ENCODE measurements at places on chromosomes 2 and 18. TPM values are rescaled to one million over a fixed set of nuclear protein-coding genes. Genes with fewer than 3 reads are reported as not detected.

The CHST9 gene
- 0.22 TPM for total RNA-seq

DNA sequence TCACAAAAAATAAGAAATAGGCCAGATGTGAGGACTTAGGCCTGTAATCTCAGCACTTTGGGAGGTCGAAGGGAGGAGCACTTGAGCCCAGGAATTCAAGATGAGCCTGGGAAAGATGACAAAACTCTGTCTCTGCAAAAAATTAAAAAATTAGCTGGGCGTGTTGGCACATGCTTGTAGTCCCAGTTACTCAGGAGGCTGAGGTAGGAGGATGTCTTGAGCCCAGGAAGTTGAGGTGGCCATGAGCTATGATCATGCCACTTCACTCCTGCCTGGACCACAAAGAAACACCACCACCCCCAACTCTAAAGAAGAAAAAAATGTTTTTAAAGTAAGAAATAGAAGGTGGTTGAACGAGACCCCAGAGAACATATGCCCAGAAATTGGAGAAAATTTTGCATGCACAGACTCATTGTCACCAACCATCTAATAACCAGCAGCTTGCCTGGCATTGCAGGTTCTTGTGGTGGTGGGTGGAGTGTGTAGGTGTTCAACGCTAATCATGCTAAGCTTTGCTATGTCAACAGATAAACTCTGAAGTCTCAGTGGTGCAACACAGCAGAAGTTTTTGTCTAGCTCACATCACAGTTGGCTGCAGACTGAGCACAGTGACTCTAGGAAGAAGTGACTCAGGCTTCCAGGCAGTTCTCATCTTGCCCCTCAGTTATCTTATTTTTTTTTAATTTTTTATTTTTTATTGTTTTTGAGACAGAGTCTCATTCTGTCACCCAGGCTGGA, 18.6 kb downstream of the ARL4C start:
- no peak overlapping the region for H3K4me3 ChIP-seq
- DNase-seq = no peak
- H3K36me3 ChIP-seq = no peaks in the 10 kb centered on the region
- no peaks in the 10 kb centered on the region for H3K27me3 ChIP-seq
- H3K4me1 ChIP-seq = no peaks in the 10 kb centered on the region

GRCh38 chr18:3383381-3383915, 66.5 kb upstream of the TGIF1 start:
- H3K27ac ChIP-seq = no peak overlapping the region
- H3K4me3 ChIP-seq = no peak overlapping the region
- no peak for DNase-seq
- H3K36me3 ChIP-seq = no peaks in the 10 kb centered on the region
- no peaks in the 10 kb centered on the region for H3K27me3 ChIP-seq

The LBX2 gene
- 2.7 TPM for total RNA-seq

GRCh38 chr2:161898633-161899032, 175.4 kb downstream of the DPP4 start:
- no peaks in the 10 kb centered on the region for H3K27me3 ChIP-seq
- no peak for DNase-seq
- H3K27ac ChIP-seq = no peak overlapping the region
- no peaks in the 10 kb centered on the region for H3K4me1 ChIP-seq
- no peak overlapping the region for H3K4me3 ChIP-seq

- no peaks in the 10 kb centered on the region for H3K4me1 ChIP-seq
- H3K36me3 ChIP-seq = no peaks in the 10 kb centered on the region
- H3K27ac ChIP-seq = no peak overlapping the region
- H3K27me3 ChIP-seq = no peaks in the 10 kb centered on the region
- no peak for DNase-seq
Measured at GRCh38 chr2:49189512-49190225, 35.4 kb upstream of the FSHR start.

DNA sequence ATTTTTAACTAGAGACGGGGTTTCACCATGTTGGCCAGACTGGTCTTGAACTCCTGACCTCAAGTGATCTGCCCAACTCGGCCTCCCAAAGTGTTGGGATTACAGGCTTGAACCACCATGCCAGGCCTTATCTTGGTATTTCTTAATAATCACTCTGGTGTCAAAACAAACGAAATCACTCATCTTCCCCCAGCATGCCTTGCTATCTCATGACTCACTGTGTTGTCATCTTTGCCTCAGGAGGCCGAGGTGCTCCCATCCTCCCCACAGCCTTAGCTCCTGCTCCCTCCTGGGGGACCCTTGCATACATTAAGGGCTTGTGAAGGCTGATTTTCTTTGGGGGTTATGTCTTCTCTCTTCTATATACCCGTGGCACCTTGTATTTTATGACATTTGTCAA, 250.1 kb upstream of the DPP10 start:
- H3K27ac ChIP-seq = no peak overlapping the region
- H3K4me1 ChIP-seq = no peaks in the 10 kb centered on the region
- no peaks in the 10 kb centered on the region for H3K36me3 ChIP-seq

- no peak for DNase-seq
- H3K4me3 ChIP-seq = no peak overlapping the region
- H3K36me3 ChIP-seq = no peaks in the 10 kb centered on the region
- no peaks in the 10 kb centered on the region for H3K27me3 ChIP-seq
- no peak overlapping the region for H3K27ac ChIP-seq
Measured at GRCh38 chr2:58484221-58484620, 243.1 kb upstream of the FANCL start.

- H3K27me3 ChIP-seq = no peaks in the 10 kb centered on the region
- H3K4me1 ChIP-seq = peaks cover 32% of the 10 kb centered on the region
- no peaks in the 10 kb centered on the region for H3K36me3 ChIP-seq
- no peak for DNase-seq
Measured at GRCh38 chr2:11396467-11397445, 52.3 kb upstream of the ROCK2 start.

- H3K27ac ChIP-seq = peak overlapping the region; percentile 67
- peaks cover 3% of the 10 kb centered on the region for H3K4me1 ChIP-seq
- DNase-seq = no peak
- H3K4me3 ChIP-seq = no peak overlapping the region
- no peaks in the 10 kb centered on the region for H3K36me3 ChIP-seq
- H3K27me3 ChIP-seq = no peaks in the 10 kb centered on the region
Measured at GRCh38 chr2:9547262-9547991, 8.2 kb downstream of the ADAM17 start.

- peaks cover 23% of the 10 kb centered on the region for H3K4me1 ChIP-seq
- no peak overlapping the region for H3K4me3 ChIP-seq
- H3K27ac ChIP-seq = peak overlapping the region; percentile 47
- no peak for DNase-seq
Measured at GRCh38 chr2:33291278-33292013, 185.0 kb upstream of the RASGRP3 start.

GRCh38 chr2:159797543-159798375, at the start of gene CD302:
TSS of gene CD302 (minus strand) at chr2:159798208. CDS start at chr2:159798198, 10 bp downstream.
- no peaks in the 10 kb centered on the region for H3K36me3 ChIP-seq
- no peaks in the 10 kb centered on the region for H3K27me3 ChIP-seq
- H3K4me3 ChIP-seq = peak within 1 kb of the TSS; percentile 88
- H3K4me1 ChIP-seq = peaks cover 15% of the 10 kb centered on the region
- peak; percentile 62 for DNase-seq

- H3K36me3 ChIP-seq = no peaks in the 10 kb centered on the region
- no peaks in the 10 kb centered on the region for H3K27me3 ChIP-seq
- DNase-seq = no peak
- H3K4me1 ChIP-seq = no peaks in the 10 kb centered on the region
- no peak overlapping the region for H3K27ac ChIP-seq
Measured at GRCh38 chr18:51569153-51569552, 371.7 kb upstream of the MEX3C start.

Data from tibial nerve (tissue), 4 donors.